Activated CD4-positive, alpha-beta T cell treated with anti-CD3 and anti-CD28 coated beads, Interleukin-2, amount 50 U/mL, for 16 hours (primary cell): ENCODE measurements at places on chromosomes 16 and 17.

DNA sequence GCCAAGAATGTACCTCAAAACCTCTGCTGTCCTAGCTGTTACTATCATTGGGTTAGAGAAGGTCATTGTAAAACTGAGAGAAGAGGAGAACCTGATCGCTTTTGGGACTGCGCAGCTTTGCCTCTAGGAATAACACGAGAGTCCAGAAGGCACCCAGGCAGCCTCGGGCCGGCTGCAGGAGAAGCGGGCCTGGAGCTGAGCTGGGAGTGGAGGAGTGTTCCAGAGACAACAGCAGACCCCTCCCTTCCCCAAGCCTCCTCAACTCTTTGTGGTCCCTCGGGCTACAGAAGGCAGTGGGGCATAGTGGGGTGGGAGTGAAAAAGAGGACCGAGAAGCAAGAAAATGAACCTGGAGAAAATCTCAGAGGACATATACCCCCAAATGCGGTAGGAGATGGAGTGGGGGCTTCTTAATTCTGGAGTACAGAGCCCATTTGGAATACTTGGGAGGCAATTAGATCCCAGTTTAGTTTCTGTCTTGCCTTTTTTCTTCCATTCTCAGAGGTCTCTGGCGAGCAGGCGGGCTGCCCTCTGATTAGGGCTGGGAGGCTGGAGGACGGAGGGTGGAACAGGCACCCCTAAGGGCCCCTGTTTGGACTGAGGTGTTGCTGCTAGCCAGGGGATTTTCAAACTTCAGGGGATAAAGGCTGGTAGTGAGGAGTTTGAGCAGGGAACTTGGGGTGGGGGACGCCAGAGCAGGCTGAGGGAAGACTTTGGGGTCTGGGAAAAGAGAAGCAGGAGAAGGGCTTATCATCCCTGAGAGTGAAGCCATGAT is 13.3 kb upstream of the HOXB2 start:
- DNase-seq, result no peak

- peak; percentile 81 for DNase-seq
Observed at GRCh38 chr17:21288571-21289017, 4.1 kb downstream of the MAP2K3 start.

DNA sequence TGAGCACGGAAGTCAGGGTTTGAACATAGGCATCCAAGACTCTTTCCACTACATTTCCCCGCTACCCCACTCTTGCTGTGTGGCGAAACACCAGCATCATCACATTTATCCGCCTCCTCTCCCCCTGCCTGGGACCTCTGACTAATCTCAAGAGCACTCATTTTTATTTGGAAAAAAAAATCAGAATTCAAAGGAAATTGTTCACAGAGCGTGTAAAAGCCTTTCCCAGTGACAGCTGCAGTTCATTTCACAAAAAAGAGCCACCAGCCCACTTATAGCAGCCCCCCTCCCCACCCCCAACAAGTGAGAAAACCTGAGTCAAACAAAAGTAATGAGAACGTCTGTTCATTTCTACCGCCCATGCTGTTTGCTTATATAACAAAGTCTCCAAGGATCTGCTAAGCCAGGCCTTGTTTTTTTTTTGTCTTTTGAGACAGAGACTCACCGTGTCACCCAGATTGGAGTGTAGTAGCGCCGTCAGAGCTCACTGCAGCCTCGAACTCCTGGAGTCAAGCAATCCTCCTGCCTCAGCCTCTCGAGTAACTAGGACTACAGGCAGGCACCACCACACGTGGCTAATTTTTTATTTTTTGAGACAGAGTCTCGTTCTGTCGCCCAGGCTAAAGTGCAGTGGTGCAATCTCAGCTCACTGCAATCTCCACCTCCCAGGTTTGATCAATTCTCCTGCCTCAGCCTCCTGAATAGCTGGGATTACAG is 48.3 kb upstream of the HAPSTR1 start:
- DNase-seq, result no peak

GRCh38 chr16:66470556-66470955 is 43.5 kb downstream of the BEAN1 start:
- no peak for DNase-seq

- DNase-seq, result no peak
Observed at GRCh38 chr16:23207485-23207884, 24.9 kb downstream of the SCNN1G start.

DNA sequence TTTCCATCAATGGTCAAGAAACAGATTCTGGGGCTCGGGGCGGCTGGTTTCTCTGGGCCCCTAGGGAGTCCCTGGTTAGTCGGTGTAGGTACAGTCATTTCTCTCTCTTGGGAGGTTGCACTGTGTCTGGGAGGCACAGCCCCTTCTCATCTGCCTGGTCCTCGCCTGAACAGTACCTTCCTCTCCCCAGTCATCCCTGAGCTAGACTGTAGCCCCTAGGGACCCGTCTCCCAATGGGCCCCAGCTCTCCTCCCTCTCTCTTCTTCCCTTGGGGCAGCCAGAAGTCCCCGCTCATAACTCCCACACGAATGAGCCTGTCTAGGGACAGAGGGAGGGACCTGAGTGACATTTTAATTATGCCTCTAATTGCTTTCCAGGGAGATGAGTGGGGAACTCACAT is 20.2 kb upstream of the CPSF4L start:
- no peak for DNase-seq

- DNase-seq, result no peak
Observed at GRCh38 chr16:56102906-56103305, 88.4 kb upstream of the GNAO1 start.

GRCh38 chr17:10036511-10037061 is 131.5 kb upstream of the RCVRN start:
- no peak for DNase-seq

- DNase-seq, result no peak
Observed at GRCh38 chr16:1108299-1109252, 12.5 kb upstream of the C1QTNF8 start.

DNA sequence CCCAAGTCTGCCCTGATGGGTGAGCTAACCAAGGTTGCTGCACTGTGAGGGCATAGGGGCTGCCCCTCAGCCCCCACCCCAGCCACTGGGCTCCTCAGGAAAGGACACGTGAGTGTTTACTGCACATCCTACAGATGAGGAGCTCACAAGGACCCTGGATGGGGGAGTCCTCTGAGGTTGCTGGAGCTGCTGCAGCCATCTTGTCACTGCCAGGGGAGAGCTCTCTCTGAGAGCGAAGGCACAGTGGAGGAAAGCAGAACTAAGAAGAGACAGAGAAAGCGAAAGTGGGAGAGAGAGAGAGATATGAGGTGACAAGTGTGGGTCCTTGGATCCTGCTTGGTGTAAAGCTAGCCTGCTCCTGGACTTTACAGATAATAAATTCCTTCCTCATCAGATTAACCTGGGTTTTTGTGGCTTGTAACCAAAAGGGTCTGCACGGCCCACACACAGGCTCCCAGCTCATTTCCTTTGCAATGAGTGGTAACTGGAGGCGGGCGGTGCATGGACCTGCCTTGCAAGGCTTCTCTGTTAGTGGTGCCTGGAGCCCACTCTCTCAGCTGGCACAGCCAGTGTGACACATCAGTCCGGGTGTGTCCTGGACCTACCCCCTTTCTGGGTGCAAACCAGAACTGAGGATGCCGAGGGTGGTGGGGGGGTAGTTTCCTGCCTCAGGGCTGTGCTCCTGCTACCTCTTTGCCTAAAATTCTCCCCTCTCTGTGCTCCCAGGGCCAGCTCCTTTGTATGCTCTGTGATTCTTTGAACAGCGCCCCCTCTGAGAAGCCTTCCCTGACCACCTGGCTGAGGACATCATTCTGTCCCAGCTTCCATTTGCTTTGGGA is 14.2 kb downstream of the SNX20 start:
- peak; percentile 64 for DNase-seq

DNA sequence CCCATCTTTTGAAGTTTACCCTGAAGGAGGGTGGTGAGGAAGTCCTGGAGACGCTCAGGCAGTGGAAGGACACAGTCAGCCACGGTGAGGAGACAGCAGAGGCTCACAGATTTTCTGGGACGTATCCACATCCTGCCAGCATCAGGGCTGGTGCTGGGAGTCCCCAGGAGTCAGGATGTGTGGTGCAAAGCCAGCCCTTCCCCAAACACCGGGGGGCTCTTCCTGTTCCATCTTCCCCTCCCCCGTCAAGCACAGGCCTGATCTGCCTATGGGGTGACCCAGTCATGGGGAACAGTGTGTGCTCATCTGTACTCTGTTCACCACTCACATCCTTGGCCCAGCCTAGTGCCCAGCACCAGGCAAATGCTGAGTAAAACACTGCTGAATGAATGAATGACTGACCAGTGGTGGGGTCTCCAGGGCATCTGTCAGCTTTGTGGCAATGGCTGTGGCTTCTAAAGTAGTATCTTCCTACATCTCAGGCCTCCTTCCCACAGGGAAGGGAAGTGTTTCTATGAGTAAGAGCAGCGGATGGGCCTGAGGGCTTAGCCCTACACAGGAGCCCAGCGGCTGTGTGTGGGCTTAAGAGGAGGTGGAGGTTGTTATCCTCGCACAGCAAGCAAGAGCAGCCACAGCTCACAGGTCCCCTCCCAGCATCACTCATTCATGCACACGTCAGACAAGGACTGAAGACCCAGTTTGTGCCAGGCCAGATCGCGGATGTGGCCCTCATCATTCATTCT is 23.3 kb downstream of the NOS2 start:
- no peak for DNase-seq

DNA sequence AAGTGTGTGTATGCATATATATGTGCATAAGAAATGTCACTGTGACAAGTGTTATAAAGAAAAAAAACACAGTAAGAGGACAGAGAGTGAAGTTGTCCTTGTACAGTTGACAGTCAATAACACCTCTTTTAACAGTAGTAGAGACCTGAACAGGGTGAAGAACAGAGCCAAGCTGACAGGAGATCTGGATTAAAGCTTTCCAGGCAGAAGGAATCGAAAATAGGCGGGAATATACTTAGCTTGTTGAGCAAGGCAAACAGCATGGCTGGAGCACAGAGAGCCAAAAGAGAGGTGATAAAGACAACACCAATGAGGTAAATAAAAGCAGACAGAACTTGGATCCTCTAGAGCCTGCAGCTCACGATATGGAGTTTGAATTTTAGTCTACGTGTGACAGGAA is 64.8 kb downstream of the KANSL1 start:
- no peak for DNase-seq

- DNase-seq, result no peak
Observed at GRCh38 chr17:80949451-80950421, 41.9 kb upstream of the CHMP6 start.

DNA sequence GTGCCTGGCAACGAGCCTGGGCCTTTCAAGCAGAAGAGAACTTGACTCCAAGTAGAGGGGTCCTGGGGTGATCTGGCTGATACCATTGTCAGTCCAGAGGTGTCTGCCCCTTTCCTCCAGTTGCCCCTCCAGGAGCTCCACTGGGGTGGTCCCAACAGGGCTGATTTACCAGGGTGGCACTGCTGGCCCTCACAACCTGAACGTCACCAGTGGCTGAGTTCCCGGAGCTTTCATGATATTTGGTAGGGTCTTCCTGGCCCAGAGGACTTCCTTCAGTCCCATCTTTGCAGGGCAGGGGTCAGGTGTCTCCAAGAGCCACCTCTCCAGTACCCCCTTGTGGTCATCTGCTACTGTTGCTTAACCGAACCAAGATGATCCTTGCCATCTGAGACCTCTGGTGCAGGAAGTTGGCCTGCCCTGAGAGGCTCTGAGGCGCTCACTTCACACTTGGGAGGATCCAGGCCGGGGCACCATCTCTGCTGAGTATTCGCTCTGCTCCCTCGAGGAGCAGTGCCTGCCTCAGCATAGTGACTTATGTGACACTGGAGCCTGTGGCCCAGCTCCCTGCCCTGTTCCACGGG is 3.5 kb downstream of the LIMD2 start:
- DNase-seq, result peak; percentile 62

DNA sequence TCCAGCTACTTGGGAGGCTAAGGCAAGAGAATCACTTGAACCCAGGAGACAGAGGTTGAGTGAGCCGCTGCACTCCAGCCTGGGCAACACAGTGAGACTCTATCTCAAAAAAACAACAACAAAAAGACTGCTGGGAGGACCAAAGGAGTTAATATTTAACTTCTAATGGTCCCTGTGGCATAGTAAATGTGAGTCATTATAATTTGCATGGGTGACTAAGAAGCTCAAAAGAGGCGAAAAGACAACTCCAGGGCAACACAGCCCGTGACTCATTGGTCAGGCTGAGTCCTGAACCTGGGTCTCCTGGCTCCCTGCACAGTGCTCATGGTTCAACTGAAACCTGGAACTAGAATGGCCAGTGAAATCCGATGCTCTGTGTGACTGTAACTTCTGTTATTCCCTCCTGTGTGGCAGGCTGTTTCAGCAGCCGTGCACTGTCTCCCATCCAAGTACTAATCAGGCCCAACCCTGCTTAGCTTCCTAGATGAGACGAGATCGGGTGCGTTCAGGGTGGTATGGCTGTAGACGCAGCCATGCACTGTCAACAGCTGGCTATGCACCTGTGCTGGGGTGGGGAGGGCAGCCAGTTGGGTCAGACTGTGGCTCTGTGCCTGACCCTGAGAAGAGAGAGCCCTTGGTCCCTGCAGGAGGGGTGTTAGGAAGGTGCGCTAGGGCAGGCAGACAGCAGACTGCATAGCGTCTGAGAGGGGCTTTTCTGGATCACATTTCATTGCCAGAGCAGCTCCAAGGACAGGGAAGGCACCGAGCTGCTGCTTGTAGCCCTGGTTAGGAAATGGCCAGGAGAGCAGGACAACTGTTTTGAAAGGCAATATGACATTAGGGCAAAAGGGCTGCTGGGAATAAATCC is 14.5 kb upstream of the GPRC5C start:
- DNase-seq, result peak; percentile 5

DNA sequence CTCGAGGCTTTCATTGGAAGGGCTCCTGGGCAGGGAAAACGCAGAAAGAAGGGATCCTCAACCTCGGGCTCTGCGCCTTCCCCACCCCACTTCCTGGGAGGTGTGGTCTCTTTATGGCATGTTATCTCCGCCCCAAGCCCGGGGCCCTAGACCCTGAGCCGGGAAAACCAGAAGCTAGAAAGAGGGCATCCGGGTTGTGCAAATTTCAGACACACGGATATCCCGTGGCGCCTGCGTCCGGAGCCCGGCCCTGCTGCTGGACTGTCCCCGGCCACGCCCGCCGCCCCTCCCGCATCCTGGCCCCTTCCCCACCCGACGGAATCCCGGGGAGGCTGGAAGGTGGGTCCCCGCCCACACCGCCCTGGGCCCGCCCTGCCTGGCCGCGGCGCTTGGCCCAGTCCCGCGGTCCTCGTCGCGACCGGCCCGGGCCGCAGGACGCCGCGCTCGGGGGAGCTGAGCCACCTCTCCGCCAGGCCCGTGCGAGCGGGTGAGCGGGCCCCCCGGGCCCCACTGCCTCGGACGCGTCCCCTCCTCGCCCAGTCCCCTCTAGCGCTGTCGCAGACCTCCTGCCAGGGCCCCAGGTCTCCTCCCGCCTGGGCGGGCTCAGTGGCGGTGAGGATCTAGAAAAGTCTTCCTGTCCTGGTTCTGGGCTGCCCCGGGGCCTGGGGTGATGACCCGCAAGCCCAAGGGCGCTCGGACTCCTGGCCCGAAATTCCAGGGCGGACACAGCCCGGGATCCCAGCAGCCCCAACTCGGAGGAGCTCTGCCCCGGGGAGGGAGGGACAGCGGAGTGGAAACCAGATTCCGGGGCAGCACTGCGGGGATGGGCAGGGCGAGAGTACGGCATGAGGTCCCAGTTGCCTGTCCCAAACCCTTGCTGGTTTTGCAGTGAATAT is at the start of gene SLC16A5:
Gene SLC16A5 (plus strand): TSS at position 397 of the 896 bp plus-strand sequence. CDS start 5,683 bp downstream, outside the sequence.
- DNase-seq, result peak; percentile 44

- DNase-seq, result no peak
Observed at GRCh38 chr17:57859601-57860413, 10.0 kb upstream of the MRPS23 start.
